ENCODE measurements at places on chromosomes 16 and 17. TPM values are rescaled to one million over a fixed set of nuclear protein-coding genes. Genes with fewer than 3 reads are reported as not detected.

Gene KRTAP4-6
- total RNA-seq: not detected

Gene EFNB3
- 0.42 TPM for total RNA-seq

GRCh38 chr17:83010206-83011200 is 68.9 kb upstream of the METRNL start:
- peak; percentile 71 for DNase-seq

GRCh38 chr17:38617074-38617860 is 11.5 kb upstream of the SRCIN1 start:
- peak; percentile 45 for DNase-seq

DNA sequence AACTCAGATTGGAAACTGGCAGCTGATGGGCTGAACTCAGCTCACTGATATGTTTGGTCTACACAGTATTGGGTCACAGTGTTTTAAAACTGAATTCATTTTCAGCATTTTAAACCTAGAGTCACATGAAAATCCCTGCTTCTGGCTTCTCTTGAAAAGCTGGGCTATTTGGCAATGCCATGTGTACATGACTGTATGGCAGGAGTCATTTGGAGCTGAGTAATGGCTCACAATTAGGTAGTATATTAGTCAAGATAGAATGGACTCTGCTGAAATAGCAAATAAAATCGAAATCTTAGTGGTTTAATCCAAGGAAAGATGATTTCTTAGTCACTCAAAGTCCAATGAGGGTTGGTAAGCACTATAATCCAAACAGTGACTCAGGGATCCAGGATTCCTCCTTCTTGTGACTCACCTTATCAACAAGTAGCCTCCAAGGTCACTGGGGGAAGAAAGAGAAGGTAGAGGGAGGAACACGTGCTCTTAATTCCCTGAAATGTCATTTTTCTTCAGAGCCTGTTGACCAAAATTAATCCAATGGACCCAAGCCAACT is 13.9 kb upstream of the PMP22 start:
- no peak for DNase-seq

DNA sequence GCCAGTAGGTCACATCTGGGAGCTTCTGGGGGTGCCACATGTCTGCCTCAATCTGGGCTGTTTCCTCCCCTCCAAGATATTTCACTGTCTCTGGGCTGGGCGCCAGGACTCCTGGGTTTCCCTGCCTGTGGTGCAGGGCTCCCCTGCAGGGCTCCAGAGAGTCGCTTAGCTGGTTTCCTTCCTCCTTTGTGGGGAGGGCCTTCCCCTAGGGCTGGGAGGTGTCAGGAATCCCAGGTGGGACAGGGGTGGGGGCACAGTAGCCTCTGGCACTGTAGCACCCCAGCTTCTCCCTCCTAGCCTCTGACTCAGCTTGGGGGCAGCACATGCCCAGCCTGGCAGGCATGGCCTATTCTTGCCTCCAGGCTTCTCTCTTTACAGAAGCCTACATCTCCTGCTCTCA is 2.6 kb downstream of the RARA start:
- DNase-seq: no peak

DNA sequence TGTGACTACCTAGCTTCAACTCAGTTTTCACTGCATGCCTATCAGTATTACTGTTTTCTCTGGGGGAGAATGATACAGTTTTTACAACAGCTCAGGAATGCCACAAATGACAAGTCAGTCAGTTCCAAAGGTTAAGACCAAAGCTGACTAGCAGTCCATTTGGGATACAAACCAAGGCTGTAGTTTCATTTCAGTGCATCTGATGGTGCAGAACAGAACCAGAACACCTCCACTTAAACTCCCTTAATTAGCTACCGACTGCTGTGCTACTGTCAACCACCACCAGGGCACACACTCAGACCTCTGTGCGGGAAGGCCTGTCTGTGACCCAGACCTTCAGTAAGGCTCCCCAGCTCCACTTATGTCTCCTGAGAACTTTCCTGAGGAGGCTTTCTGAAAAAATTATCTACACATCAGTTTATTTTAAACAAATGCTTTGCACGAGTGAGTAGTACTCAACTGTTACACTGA is 20.4 kb downstream of the NFE2L1 start:
- no peak for DNase-seq

DNA sequence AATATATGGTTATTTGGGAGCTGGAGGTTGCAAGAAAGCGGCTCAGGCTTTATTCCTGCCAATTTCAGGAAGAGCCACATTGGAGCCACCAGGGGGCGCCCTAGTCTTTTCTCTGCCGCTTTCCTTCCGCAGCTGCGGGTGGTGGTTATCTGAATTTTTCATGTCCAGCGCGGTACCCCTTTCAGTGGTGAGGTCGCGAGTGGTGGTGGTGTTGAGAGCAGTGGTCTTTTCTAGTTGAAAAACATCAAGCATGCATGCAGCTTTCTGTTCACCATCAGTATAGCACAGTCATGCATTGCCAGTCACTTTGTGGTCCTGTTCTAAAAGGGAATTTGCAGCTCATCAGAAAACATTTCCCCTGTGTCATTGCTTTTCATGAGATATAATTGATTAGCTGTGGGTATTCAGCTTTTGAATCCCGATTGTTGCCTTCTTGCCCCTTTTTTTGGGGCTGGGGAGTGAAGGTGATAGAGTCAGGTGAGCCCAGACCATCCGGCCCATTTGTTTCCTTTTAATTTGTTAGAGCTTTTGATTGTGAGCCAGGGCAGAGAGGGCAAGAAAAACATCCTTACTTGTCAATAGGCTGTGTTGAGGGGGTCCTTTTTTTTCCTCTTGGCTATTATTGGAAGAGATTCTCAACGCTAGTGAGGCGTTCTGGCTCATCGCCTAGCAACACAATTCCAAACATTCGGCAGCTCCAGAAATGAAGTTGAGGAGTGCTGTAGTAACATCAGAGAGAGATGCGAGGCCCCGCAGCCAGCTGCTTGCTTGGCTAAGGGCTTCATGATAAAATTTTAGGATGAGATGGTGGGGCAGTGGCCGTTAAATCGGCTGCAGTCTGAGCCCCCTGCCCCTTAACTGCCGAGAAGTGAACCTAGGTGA is 119.0 kb downstream of the SNX29 start:
- DNase-seq: peak; percentile 91

DNA sequence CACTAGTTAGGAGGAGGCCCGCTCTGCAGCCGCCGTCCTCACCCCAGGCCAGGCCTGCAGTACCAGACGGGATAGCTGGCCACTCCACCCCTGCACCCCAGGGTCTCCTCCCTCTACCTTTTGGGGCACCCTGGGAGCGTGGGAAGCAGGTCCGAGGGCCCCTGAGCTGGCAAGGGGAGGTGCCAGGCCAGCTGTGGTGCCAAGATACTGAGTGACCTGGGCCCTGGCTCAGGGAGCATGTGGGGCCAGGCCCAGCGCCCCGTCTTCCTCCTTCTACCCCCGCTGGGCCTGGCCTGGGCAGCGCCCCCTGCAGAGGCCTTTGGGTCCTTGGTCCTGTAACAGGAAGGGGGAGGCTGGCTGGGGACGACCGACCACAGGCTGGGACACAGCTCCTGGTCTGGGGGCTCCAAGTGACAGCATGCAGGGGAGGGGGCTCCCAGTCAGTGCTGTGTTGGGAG is 13.0 kb downstream of the PAM16 start:
- DNase-seq: peak; percentile 74

All from posterior vena cava (tissue), 2 donors.